ENCODE measurements at places on chromosomes 12 and 14.

GRCh38 chr14:67571275-67571990 is 28.6 kb downstream of the PIGH start:
- DNase-seq: peak; percentile 84

DNA sequence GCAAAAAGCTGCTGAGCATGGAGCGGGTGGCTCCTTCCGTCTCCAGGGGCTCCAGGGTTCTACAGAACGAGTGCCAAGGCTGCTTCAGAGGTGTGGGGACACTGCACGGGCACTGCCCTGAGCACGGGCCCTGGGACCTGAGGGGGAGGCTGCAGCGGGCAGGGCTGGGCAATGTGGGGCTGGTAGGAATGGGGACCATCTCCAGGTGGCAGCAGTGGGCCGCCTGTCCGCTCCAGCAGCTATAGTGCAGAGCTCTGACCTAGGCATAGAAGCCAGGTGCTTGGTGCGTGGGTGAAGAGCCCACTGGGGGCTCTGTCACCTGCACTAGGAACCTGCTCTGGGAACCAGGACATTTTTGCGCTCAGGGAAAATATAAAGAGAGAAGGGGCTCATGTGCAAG is 22.3 kb downstream of the HDAC7 start:
- peak; percentile 66 for DNase-seq

DNA sequence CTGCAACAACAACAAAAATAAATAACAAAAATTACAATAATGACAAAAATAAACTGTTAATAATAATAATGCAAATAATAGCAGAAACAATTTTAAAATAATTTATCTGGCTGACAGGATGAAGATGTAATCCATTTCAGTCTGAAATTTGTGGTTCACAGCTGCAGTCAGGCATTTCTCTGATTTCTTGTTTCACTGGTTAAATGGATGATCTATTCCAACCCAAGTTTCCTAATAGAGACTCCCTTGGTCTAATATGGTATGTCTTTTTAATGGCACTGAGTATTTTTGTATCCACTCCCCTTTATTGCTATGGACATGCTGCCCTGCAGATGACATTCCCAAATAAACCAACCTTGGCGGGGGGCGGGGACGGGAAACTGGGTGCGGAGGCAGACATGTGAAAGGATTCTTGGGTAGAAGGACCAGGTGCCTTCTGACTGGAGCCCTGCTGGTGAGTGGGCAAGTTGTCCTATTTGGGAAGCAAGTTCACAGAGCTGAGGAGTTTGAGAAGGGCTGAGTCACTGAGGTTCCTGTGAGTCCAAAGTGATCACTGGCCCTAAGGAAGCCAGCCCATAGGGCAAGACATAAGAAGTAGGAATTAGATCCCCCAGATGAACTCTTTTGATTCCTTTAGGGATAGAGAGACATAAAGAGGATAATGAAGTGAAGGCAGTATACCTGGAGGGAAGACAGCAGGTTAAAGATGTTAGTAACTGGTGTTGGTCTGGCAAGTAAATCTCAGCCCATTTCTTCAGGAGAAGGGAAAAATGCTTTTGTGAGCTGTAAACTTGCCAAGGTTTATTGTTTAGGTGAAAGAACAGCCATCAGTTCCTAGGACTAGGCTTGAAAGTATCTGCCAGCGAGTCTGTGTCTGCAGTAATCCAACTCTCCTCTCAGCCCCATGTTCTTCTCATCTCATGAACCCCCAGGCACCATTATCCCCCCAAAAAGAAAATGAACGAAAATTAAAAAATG is 14.5 kb downstream of the FOXG1 start:
- DNase-seq: no peak

GRCh38 chr12:130041983-130042812 is 120.1 kb upstream of the FZD10 start:
- DNase-seq: peak; percentile 46

- peak; percentile 88 for DNase-seq
Observed at GRCh38 chr14:66495218-66496098, 9.3 kb downstream of the CCDC196 start.

DNA sequence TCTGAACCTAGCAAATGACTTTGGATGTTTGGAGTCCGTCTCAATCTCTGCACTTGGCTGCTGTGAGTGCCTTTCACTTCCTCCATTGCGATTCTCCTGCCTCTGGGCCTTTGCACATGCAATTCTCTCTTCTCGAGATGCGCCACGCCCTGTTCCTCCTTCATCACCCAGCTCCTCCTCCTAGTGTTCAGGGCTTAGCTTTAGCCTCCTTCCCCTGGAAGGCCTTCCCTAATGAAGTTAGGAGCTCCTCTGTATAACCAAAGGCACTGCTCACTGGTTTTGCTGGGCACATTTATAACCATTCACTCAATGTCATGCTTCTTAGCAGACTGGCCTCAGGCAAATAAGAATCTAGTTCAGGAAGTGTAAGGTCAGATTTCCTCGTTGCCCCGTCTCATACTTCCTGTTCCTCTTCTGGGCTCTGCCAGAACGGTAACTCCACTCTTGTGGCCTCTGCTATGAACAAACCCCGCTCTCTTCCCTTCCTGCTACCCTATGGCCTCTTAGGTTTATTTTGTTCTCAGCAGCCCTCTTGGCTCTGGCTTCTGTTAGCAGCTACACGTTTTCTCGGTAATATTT is 171.4 kb downstream of the CRADD start:
- DNase-seq: peak; percentile 74

DNA sequence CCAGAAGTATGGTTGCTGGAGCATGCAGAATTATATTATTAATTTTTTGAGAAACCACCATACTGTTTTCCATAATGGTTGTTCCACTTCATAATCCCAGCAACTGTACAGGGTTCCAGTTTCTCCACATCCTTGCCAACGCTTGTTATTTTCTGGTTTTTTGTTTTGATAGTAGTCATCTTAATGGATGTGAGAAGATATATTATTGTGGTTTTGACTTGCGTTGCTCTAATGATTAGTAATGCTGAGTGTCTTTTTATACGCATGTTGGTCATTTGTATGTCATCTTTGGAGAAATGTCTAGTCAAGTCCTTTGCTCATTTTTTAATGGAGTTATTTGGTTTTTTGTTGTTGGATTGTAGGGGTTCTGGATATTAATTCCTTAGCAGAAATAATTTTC is 58.1 kb downstream of the DAAM1 start:
- DNase-seq: no peak

DNA sequence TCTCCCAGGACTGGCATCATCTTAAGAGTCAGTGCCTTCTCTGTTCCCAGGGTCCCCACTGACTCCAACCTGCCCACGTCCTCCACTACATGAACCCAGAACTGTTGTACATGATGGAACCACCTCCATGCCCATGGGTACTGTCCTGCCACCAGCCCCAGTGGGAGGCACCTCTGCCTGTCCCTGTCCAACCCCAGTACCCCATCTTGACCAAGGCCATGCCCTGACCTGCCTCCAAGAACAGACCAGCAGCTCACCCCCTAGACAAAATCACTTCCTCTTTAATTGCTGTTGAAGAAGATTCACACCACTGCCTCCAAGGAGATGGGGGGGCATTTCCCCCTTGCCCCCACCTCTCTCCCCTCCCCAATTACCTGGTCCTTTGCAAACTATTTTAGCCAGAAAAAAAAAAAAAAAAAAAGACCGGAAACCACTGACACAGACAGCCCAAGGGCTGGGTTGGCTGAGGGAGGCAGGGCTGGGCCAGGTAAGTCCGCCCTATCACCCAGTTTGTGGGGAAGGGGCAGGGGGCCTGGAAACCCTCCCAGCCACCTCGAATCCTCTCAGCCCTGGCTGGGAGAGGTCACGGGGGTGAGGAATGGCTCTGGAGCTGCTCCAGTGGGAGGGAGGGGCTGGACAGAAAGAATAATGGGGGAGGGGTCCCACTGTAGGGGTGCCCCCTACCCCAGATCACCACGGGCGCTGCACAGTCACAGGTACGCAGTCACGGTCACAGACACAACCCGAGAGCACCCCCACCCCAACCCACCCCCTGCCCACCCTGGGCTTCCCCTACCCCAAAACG is 13.4 kb downstream of the AGAP2 start:
- DNase-seq: no peak

DNA sequence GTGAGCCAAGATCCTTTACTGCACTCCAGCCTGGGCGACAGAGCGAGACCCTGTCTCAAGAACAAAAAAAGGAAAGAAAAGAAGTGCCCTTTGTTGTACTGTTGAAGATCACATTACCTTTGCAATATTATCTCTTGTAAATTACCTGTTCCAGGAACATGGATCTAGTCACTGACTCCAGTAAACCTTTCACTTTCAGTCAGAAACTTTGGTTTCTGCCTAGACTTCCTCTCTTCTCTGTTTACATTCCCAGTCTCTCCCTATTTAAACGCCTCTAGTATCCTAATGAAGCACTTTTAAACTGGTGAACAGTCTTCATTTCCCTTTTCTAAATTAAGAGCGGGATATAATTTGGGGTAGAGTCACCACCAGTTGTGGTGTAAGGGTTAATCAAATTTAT is 12.8 kb downstream of the CHPT1 start:
- no peak for DNase-seq

GRCh38 chr12:9870286-9870866 is 1.2 kb upstream of the CLEC2B start:
- peak; percentile 60 for DNase-seq

GRCh38 chr14:21518725-21519124 is 7.4 kb downstream of the SALL2 start:
- DNase-seq: no peak

GRCh38 chr12:130254461-130255276 is 83.0 kb upstream of the PIWIL1 start:
- DNase-seq: no peak

- no peak for DNase-seq
Observed at GRCh38 chr12:69055706-69056105, 122.7 kb upstream of the CPM start.

DNA sequence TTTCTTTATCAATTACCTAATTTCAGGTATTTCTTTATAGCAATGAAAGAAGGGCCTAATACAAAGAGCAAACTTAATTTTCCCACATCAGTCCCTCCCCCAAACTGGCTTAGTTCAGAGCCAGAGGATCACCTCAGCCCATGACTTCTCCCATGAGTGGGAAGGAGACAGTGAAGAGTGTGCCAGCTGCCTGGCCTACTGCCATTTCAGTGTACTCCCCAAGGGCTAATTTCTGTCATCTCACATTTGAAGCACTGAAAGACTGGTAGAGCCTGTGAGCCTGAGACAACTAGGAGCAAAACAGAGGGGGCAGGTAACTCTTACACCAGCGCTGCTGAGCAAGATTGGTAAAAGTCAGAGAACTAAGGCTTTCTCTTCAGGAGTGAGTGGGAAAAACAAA is 29.1 kb upstream of the ADAM20 start:
- DNase-seq: no peak

- peak; percentile 44 for DNase-seq
Observed at GRCh38 chr14:32028599-32028998, 48.5 kb upstream of the ARHGAP5 start.

GRCh38 chr14:90400904-90401561 is 4.2 kb downstream of the CALM1 start:
- DNase-seq: no peak

GRCh38 chr12:44307506-44308168 is 471.8 kb downstream of the TMEM117 start:
- DNase-seq: no peak

DNA sequence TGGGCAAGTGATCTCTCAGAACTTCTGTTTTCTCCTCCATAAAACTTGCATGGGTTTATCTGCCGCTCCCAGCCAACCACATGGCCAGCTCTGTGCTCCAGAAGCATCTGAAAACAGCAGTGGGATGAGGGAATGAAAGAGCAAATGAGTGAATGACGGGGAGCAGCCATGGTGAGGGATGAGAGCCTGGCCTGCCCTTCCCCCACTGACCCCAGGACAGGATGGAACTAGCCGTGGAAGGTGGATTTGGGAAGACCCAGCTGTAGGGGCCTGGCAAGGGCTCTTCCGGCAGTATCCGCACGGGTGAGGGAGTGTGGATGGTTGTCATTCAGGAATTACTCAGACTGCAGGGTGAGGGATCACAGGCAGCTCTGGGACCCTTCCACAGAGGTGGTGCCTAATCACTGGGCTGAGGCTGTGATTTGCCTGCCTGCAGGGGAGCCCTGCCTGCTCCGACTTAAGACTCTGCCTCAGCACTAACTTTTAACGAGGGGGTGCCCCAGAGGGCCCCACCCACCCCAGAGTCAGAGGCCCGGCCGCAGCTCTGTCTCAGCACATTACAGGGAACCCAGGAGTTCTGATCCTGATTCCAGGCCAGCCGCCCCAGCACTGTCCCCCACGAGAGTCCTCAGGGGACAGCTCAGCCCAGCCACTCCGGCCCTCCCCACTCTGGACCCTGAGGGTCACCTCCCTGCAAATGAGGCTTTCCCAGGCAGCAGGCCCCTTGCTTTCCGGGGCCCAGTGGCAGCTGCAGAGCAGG is 136.8 kb upstream of the C14orf180 start:
- no peak for DNase-seq

DNA sequence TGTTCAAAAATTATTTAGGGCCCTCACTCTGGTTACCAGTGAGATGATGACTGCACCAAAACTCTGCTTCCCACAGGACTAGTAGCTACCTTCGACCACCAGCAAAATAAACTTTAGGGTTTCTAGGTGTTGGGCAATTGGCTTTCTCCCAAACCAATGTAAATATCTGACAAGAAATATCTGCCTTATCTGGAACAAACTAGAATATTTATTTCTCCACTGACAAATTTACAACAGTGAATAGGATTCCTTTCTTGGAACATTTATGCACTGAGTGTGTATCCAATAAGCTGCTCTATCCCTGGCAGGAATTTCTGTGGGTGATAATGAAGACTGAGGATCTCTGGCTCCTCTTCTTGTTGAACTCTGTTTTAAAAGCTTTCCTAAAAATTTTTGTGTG is 148.6 kb downstream of the SLC6A15 start:
- DNase-seq: no peak

DNA sequence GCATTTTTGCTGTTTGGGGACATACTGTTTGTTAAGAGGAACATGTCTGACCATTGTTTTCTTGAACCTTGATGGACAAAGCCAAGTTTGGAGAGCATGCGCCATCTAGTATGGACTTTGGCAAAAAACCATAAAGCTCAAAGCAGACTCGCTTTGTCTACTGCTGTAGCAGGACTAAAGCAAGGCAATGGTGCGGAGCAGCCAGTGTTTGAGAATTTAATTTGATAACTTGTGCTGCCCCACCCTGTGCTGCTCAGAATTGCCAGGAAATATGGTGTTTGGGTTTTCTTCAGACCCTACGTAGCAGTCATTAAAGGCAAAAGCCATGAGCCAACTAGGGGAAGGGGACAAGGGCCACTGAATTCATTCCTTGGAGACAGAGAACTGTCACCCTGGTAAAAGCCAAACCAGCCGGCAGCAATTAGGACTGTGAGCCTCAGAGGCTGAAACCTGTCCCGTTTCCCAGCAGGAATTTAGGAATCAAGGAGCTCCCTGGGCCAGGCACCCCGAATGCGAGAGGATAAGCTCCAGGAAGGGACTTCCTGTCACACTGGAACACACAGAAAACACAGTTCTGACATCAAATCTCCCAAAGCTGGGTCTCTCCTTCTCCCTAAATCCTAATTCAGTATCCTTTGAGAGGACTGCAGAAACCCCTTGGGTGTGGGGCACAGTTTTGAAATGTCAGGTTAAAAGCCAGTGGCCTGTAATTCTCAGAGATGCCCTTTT is 1.1 kb downstream of the AVIL start:
- no peak for DNase-seq

All from hematopoietic multipotent progenitor cell treated with erythropoietin and hydrocortisone succinate and interleukin-3 and kit ligand, for 4 days (in vitro differentiated cells).